Testis (tissue), 5 donors: ENCODE measurements at places on chromosomes 2 and 18. TPM values are rescaled to one million over a fixed set of nuclear protein-coding genes. Genes with fewer than 3 reads are reported as not detected.

Gene TBR1
- total RNA-seq, result 2.4 TPM

Gene LIMS2
- total RNA-seq, result 19.0 TPM

Gene PLGLB2
- total RNA-seq, result 1.7 TPM

Gene C2orf80
- not detected for total RNA-seq

Gene GALNT5
- total RNA-seq, result 0.08 TPM

Gene HRH4
- total RNA-seq, result 0.37 TPM

- no peaks in the 10 kb centered on the region for H3K36me3 ChIP-seq
- peak; percentile 90 for DNase-seq
- H3K4me3 ChIP-seq, result no peak overlapping the region
- H3K27ac ChIP-seq, result peak overlapping the region; percentile 42
- peaks cover 26% of the 10 kb centered on the region for H3K4me1 ChIP-seq
Observed at GRCh38 chr18:62784966-62785413, 69.6 kb downstream of the PHLPP1 start.

- no peaks in the 10 kb centered on the region for H3K4me1 ChIP-seq
- DNase-seq, result no peak
- no peak overlapping the region for H3K4me3 ChIP-seq
Observed at GRCh38 chr2:208708486-208708885, 301.9 kb downstream of the PTH2R start.

GRCh38 chr2:181378491-181378890 lies 78.7 kb upstream of the ITGA4 start:
- no peak for DNase-seq
- H3K36me3 ChIP-seq, result no peaks in the 10 kb centered on the region
- H3K27ac ChIP-seq, result no peak overlapping the region
- H3K4me1 ChIP-seq, result no peaks in the 10 kb centered on the region

GRCh38 chr2:95307036-95307435 lies 9.9 kb downstream of the KCNIP3 start:
- no peaks in the 10 kb centered on the region for H3K4me1 ChIP-seq
- no peak overlapping the region for H3K27ac ChIP-seq
- no peaks in the 10 kb centered on the region for H3K27me3 ChIP-seq
- no peak overlapping the region for H3K4me3 ChIP-seq
- H3K36me3 ChIP-seq, result no peaks in the 10 kb centered on the region
- DNase-seq, result no peak

- H3K4me1 ChIP-seq, result no peaks in the 10 kb centered on the region
- no peak for DNase-seq
- H3K27ac ChIP-seq, result no peak overlapping the region
- H3K4me3 ChIP-seq, result no peak overlapping the region
Observed at GRCh38 chr2:173359231-173359630, 4.6 kb downstream of the CDCA7 start.

DNA sequence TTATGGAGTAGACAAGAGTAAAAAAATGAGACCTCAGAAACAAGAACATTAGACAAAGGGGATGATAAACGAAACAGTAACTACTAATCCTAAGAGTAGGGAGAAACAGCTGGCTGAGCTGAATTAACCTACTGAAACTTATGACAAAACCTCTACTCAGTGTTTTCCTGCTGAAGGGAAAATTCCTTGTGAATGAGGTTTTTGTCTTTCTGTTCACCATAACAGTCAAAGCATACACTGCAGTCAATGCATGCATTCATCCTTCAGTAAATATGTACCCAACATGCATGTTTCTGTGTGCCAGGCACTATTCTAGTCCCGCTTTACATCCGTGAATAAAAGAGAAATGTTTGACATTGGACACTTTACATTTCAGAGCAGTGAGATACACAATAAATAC lies 805.6 kb upstream of the KLHL29 start:
- H3K4me1 ChIP-seq, result no peaks in the 10 kb centered on the region
- no peak overlapping the region for H3K4me3 ChIP-seq
- H3K36me3 ChIP-seq, result no peaks in the 10 kb centered on the region
- no peaks in the 10 kb centered on the region for H3K27me3 ChIP-seq
- DNase-seq, result no peak

GRCh38 chr2:70527447-70528080 lies 26.1 kb downstream of the TGFA start:
- no peak for DNase-seq
- H3K4me1 ChIP-seq, result no peaks in the 10 kb centered on the region
- H3K27ac ChIP-seq, result no peak overlapping the region

DNA sequence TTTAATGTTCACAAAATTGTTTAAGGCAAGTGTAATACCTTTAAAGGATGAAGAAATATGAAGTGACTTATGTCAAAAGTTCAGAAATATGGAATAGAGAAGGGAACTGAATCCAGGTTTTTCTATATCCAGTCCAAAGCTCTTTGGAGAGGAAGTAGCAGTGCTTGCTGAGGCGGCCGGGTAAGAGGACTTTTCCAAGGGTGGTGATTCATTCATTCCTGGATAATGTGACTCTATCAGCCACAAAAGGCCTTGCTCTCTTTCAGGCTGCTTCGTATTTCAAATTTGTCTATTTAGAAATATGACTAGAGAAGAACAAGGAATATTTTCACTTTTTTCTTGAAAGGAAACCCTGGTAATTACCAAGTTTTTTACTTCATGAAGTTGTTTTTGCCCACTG lies 830.1 kb upstream of the ZEB2 start:
- no peaks in the 10 kb centered on the region for H3K27me3 ChIP-seq
- DNase-seq, result no peak
- H3K36me3 ChIP-seq, result no peaks in the 10 kb centered on the region

GRCh38 chr2:129491308-129491707 lies 488.2 kb upstream of the RAB6C start:
- H3K4me1 ChIP-seq, result no peaks in the 10 kb centered on the region
- H3K4me3 ChIP-seq, result no peak overlapping the region
- H3K27me3 ChIP-seq, result no peaks in the 10 kb centered on the region
- no peaks in the 10 kb centered on the region for H3K36me3 ChIP-seq

DNA sequence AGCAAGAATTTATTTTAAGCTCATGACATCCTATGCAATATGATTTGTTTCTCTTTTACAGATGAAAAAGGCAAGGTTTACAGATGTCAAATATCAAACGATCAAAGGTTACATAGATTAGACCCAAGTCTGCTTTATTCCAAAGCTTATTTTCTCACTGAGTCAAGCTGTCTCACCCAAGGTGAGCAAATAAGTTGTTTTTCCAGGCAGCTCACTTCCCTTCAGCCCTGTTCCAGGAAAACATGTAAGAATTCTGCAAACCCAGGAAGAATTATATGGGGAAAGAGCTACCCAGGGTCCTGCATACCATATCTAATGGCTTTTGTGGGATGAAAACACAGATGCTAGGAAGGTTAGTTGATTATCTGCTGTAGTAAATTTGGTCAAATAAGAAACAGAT lies 57.7 kb upstream of the SCN9A start:
- H3K27me3 ChIP-seq, result no peaks in the 10 kb centered on the region
- H3K27ac ChIP-seq, result no peak overlapping the region
- H3K4me3 ChIP-seq, result no peak overlapping the region
- H3K36me3 ChIP-seq, result no peaks in the 10 kb centered on the region

DNA sequence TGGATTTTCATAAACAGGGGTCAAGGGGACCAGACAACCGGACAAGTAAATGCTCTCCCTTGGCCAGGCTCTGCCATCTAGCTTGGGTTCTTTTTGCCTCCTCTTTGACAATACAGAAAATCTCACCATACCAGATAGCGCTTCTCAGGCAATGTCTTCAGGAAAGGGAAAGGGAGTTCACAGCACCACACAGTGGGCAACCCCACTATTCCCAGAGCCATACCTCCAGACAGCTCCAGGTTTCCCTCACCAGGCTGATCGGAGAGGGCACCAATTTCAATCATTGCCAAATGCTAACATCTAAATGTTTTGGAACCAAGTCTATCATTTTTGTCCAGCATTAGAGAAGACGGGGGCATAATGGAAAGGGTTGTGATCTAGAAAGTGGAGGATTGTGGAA lies 28.1 kb downstream of the CCDC68 start:
- no peaks in the 10 kb centered on the region for H3K27me3 ChIP-seq
- DNase-seq, result no peak
- no peak overlapping the region for H3K27ac ChIP-seq

DNA sequence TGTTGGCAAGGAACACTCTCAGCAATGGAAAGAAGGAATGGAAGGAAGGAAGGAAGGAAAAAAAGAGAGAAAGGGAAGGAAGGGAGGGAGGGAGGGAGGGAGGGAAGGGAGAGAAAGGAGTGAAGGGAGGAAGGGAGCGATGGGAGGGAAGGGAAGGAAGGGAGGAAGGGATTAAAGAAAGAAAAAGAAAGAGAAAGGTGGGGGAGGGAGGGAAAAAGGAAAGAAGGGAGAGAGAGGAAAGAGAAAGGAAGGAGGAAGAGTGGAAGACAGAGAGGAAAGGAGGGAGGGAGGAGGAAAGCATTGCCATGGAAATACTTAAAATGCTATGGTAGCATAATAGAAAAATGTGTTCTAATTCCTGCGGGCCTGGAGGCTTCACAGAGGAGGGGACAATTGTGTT lies 22.4 kb downstream of the TTR start:
- H3K4me3 ChIP-seq, result no peak overlapping the region
- H3K27me3 ChIP-seq, result no peaks in the 10 kb centered on the region
- H3K36me3 ChIP-seq, result no peaks in the 10 kb centered on the region

DNA sequence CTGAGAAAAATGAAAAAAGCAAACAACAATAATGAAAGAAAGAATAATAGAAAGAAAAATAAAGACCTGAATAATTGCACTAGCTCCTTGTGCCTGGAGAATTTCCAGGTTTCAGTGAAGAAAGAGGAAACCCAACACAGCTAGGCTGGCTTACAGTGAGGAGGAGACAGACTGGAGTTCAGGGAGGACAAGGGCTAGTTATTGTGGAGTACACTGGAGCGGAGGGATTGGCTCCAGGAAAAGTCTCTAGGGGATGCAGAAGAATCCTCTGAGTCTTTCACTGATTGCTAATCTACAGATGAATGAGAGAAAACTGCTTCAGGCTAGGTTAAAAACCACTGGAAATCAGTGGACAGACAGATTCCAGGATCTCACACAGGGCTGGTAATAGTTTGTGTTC lies 163.6 kb upstream of the RBMS1 start:
- DNase-seq, result no peak
- no peak overlapping the region for H3K27ac ChIP-seq
- no peaks in the 10 kb centered on the region for H3K36me3 ChIP-seq
